HFF-Myc (cell line): ENCODE measurements at places on chromosomes 3 and 15.

- DNase-seq = peak; percentile 54
Observed at GRCh38 chr3:185280572-185281365, 26.9 kb upstream of the EHHADH start.

- DNase-seq = no peak
Observed at GRCh38 chr3:61665987-61666386, 104.6 kb downstream of the PTPRG start.

- no peak for DNase-seq
Observed at GRCh38 chr15:52445553-52445952, 83.1 kb downstream of the MYO5A start.

DNA sequence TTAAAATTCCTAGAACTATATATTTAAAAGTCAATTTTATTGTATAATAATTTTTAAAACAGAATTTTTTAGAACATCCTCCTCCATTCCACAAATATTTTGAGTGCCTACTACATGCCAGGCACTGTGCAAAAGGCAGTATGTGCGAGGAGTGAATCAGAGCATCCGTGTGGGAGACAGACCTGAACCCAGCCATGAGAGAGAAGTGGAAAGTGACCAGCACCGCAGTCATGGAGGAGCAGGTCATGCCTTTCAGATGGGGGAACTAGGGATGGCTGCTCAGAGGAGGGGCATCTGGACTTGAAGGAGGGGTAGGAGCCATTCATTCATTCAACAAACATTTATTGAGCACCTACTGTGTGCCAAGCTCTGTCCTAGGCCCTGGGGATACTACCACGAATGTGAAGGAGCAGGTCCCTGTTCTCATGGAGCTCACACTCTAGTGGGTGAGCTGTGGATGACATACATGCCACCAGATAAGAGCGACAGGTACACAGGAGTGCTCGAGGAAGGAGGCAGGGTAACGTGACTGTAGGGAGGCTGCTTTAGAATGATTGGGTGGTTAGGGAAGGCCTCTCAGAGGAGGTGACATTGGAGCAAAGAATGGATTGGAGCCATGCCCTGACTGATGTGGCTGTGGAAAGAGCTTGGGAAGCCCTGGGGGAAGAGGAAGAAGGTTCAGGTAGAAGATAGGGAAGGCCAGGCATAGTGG, 3.1 kb upstream of the CHRNA3 start:
- no peak for DNase-seq

DNA sequence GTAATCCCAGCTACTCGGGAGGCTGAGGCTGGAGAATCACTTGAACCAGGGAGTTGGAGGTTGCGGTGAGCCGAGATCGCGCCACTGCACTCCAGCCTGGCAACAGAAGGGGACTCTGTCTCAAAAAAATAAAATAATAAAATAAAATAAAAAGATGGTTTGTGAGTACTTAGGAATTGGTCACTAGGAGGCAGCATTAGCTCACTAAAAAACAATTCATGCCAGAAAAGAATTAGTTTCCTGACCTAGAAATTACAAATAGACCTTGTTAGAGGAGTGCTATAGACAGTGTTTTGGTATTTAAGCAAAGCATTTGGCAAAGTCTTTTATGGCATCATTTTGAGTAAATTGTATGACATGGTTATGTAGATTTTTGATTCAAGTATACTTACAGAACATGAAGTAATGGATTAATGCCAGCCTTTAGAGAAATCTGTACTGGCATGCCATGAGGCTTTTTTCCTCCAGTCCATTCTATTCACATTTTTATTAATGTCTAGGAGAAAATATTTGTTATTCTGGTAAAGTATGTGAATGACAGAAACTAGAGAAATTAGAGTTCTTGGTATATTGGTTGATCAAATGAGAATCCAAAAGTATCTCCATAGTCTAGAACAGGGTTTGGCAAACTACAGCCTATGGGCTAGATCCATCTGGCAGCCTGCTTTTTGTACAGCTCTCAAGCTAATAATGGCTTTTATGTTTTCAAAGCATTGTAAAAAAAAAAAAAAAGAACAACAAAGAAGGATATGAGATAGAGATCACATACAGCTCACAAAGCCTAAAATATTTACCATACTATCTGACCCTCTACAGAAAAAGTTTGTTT, 81.6 kb downstream of the LRRC49 start:
- DNase-seq = peak; percentile 57

DNA sequence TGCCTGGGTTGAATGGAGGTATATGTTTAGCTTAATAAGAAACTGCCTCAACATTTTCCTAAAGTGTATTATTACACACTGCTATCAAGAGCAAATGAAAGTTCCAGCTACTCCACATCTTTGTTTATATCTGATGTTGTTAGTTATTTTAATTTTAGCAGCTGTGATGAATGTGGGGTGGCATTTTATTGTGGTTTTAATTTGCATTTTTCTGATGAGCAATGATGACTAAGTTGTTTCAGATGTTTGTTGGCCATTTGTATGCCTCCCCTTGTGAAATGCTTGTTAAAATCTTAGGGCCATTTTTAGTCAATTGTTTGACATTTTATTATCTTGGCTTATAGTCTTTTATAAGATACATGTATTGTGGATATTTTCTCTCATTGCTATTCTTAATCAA, 260.4 kb upstream of the SLCO3A1 start:
- DNase-seq = no peak

DNA sequence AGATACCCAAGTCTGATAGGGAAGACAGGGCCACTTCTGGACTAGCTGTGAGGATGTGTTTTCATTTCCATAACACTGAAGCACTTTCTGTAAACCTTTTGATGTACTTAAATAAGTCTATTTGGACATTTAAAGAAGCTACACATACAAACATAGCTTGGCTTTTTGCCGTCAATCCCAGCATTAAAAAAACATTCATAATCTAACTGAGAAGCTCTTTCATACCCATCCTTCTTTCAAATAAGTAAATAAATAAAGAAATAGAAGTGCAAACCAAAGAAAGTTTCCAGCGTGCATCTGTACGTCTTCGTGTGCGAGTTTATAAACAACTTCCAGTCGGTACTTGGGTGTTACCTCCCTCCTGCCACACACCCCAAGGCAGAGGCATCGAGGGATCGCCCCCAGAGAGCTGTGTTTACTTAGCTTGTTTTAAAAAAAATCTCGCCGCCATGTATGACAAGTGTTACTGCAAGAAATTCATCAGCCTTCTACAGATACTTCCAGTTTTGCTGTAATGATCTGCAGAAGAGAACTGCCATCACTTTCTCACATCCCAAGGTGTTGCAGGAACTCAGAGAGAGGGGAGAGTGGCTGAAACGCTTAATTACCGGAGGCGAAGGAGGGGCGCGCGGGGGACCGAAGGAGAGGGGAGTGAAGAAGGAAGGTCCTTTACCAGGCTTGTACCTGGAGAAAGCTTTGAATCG, 9.0 kb upstream of the MEIS2 start:
- no peak for DNase-seq

DNA sequence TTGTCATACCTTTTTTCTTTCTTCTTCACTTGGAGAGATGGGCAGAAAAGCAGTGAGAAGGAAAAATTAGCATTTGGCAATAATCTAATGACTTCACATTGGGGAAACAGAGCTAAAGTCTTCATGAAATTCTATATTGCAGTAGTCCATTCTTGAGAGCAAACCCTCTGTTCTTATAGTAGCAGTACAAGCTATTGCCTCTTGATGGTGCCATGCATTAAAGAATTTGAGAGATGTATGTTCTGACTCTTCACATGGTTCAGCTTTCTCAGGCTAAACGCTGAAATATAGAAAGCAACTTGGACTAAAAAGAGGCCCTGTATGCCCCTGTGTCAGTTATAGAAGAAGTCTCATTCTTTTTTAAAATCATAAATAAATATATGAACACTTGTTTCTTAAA, 36.0 kb downstream of the PHLDB2 start:
- no peak for DNase-seq

DNA sequence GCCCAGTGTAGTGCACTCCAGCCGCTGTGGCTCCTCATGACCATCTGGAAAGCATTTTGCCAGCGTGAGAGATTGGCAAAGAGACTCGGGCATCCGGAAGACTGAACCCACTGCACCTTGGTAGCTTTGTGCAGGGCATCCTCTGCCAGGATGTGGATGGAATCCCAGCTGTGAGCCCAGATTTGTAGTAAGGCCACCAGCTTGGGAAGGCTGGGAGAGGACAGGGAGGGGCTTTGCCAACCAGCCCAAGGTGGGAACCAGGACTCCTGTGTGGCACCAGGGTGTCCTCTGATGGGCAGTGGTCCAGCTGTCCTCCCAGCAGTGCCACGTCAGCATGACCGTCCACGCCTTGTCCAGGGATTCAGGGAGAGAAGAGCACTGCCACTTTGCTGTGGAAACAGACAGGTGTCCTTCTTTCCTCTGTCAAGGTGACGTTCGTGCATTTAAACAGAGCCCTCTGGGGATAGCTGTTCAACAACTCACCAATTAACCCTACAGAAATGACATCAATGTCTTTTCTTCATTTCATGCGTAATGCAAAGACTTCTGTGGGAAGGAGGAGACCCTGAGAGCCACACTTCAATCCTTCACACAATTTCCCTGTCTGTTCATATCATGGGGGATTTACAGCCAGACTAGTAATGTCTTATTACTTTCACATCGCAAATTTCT, 19.1 kb downstream of the KLF15 start:
- no peak for DNase-seq

DNA sequence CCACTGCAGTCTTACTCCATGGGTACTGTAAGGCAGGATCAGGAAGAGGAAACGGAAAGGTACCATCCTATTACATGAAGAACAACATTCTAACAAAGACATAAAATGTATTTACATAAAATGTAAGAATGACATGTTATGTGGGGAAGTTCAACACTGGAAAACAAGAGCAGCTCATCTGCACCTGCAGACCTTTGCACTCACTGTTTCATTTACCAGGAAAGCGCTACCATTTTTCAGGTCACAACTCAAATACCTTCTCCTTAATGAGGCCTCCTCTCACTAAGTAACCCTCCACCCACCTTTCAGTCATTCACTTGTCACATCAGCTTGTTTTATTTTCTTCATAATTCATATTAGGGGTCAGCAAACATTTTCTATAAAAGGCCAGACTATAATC, 2.6 kb downstream of the TMCC1 start:
- no peak for DNase-seq

DNA sequence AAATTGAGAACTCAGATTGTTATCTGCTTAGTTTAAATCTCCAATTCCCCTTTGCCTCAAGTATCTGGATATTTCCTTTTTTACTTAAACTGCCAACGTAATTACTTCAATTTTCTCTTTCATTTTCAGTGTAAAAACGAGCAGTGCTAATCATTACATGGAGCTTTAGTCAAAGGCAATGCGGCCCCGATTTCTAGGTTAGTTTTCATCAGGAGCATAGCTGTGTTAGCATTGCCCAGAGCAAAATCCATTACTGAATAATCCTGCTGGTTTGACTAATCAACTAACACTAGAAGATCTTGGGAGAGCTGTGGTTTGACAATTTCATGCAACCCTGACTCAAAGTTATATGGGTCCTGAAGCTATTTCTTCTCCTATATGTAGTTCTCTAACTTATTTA, 46.2 kb downstream of the ZPLD1 start:
- DNase-seq = no peak

- DNase-seq = peak; percentile 88
Observed at GRCh38 chr15:63476229-63476632, 28.2 kb upstream of the USP3 start.

DNA sequence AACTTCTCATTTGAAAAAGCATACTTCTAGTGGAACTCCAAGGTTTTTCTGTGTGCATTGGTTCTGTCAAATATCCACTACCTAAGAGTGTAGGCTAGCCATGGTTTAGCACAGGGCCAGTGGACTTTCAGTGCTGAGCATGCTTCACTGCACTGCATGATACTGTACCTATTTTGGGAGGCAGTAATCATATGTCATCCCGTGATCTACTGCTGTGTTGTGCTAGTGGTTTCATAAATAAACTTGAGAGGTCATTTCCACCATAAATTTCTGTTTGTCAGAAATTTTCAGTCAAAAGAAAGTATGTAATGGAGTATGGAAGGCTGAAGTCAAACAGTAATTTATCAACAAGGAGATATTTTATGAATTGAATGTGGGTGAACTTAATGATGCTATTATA, 203.6 kb downstream of the ROBO1 start:
- no peak for DNase-seq

DNA sequence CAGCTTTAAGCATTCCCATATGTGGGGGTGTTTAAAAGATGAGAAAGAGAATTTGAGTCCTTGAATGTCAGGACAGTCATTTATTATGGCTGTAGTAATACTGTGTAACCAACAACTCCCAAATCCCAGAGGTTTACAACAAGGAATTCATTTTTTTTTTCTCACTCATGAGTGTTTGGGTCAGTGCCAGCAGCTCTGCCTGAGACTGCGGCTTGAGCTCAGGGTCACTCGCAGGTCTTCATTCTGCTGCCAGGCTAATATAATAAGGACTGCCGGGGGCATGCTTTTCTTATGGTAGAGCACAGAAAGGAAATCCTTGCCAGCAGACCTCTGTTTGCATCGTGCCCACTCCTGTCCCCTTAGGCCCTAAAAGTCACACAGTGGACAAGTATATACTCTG, 277.9 kb upstream of the LMCD1 start:
- no peak for DNase-seq

DNA sequence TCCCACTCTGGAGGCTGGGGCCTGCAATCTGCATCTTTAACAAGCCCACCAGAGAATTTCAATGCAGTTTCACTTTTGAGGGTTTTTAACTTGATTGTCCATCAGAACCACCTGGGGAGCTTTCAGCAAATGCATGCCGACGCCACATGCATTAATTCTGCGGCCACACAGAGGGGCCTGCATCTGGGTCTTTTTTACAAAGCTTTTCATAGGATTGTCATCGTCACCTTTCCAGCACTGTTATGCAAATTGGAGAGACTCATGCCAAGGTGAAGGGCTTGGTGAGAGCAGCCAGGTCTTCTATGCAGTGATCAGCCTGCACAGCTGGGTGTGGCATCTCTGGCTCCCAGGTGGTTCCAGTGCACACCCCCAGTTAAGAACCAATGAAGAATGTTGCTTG, 143.0 kb upstream of the CTDSPL start:
- DNase-seq = no peak

GRCh38 chr15:70339571-70340493, 242.1 kb upstream of the TLE3 start:
- peak; percentile 26 for DNase-seq

DNA sequence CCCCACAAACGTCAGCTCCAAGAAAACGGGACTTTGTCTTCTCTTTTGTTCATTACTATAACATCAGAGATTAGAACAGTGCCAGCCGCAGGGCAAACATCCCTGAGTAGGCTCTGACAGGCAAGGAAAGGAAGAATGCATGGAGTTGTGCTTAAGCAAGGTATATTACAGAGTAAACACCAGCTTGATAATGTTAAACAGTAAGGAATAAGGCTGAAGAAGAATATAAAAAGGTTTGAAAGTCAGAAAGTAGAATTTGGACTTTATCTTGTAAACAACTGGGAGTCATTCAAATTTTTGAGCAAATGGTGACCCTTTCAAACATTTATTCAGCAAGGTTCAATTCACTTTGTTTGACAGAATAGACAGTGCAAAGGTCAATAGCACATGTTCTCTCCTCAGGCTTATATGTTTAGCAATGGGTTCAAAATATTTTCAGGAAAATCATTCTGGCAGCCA, 11.0 kb downstream of the GABPB1 start:
- DNase-seq = no peak
